ENCODE measurements at places on chromosomes 3 and 15.

DNA sequence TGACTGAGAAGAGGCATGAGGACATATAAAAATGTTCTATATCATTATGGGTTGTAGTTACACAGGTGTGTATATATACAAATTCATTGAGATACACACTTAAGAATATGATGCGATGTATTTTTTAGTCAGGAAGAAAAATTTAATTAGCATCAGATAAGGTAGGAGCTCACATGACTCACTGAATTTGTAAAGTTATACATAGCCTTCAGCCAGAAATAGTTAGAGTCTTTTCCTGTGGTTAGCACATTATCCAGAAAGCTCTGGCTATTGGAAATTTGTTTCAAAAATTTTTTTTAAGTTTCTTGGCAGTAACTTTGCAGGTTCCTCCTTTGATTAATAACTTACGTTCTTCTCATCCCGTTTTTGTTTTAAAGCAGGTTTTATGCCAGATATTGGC, 88.6 kb downstream of the STT3B start:
- DNase-seq = no peak

GRCh38 chr3:26090589-26090988, 300.7 kb downstream of the OXSM start:
- no peak for DNase-seq

DNA sequence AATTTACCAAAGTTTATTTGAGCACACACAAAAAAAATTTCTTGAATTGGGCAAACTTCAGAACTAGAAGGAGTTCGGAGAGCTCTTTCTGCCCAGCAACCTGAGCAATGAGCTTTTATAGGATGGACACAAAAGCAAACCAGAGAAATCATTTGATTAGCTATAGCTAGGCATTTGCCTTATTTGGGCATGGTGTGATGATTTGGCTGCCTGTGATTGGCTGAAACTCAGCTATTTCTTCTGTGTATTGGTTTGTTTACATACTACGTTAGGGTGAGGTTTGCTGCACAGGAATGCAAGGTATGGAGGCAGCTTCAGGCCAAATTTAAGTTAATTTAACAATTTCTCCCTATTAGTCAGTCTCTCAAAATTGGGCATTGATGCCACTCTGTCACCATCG, 65.1 kb downstream of the NEK11 start:
- DNase-seq = no peak

- no peak for DNase-seq
Measured at GRCh38 chr15:94269954-94270353, 38.6 kb downstream of the MCTP2 start.

- no peak for DNase-seq
Measured at GRCh38 chr3:82715091-82715856, 953.8 kb upstream of the GBE1 start.

GRCh38 chr15:64780600-64781156, 5.3 kb upstream of the RBPMS2 start:
- no peak for DNase-seq

- no peak for DNase-seq
Measured at GRCh38 chr15:46300716-46301115, 665.9 kb downstream of the SQOR start.

DNA sequence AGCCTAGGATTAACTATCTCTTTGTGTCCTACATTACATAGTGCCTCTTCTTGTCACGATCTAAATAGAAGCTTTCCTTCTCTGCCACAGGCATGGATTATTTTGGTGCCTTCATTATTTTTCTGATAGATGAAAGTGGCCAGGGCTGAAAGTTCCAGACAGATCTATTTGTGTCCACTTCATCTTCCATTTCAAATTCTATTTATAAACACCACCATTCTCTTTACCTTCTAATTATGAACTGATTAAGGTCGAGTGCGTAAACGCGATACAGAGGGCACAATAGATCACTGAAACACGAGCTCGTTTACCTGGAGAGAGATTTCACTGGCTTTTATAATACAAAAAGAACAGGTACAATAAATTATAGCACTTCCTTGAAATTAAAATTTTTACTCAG, 105.0 kb downstream of the EDEM1 start:
- no peak for DNase-seq

- no peak for DNase-seq
Measured at GRCh38 chr3:139941580-139941979, 6.6 kb downstream of the CLSTN2 start.

DNA sequence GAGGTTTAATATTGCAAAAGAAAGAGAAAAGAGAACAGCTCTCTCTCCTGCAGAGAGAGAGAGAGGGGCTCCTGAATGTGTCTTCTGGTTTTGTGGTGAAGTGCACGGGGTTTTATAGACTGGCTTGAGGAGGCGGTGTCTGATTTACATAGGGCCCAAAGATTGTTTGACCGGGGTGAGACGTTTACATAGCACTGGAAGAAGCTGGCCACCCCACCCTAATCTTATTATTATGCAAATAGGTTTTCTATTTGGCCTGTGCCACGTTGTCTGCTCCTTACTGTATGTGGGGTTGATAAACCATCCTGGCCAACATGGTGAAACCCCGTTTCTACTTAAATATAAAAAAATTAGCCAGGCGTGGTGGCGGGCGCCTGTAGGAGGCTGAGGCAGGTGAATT, 268.6 kb downstream of the SV2B start:
- no peak for DNase-seq

- DNase-seq = no peak
Measured at GRCh38 chr15:67080118-67080899, 14.9 kb downstream of the SMAD3 start.

DNA sequence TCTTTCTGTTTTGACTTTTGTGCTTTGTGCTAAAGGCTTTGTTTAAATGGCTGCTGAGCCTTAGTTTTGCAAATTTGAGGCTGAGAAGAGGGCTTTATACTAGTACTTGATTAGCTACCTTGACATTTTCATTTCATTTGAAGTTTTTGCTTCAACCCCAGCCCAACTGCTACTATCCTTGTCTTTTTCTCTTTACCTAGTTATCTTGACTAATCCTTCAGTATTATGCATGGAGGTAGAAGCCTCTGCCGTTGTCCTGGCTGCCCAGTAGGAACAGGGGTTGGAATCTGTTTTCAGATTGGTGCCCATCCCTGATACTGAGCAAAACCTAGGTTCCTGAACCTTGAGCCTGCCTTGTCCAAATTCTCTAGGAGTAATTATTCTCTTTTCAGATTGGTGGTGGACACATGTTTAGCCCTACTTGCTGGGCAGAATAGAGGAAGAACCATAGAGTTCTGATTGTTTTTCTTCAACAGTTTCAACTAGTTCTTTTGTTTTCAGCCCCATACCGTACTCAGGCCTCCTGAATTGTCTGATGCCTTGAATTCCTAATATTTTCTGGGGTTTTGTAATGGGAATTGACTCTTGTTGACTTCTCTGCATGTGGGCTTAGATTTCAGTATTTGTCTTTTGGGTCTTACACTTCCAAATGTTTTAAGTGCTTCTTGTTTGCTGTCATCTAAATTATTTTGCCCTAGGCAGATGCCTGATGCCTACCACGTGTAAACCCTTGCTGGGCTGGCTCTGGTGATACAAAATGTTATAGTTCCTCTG, 143.2 kb downstream of the DOCK3 start:
- DNase-seq = no peak

GRCh38 chr3:84724877-84725276, 233.9 kb upstream of the CADM2 start:
- no peak for DNase-seq

DNA sequence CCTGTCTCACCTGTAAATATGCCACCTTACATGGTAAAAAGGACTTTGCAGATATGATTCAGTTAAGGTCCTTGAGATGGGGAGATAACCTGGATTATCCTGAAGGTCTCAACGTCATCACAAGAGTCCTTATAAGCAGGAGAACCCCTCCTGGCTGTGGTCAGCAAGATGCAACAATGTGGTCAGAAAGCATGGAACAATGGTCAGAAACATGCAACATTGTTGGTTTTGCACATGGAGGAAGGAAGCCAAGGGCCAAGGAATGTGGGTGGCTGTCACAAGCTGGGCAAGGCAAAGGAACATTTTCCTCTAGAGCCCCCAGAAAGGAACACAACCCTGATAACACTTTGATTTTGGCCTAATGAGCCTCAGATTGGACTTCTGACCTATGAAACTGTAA, 9.4 kb upstream of the SUMF1 start:
- DNase-seq = no peak

DNA sequence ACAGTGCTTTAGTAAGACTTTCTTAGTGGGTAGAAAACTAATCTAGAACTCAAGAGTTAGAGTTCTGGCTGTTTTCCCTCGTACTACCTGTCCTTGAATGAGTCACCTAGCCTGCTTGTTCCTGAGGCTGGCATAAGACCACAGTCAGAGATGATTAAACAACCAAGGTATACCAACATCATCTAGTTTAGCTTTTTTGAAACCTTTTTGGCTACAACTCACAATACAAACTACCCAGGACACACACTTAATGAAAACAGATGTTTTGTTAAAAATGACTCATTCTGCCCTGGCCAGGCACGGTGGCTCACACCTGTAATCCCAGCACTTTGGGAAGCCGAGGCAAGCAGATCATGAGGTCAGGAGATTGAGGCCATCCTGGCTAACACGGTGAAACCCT, 4.6 kb downstream of the MCCC1 start:
- DNase-seq = no peak

DNA sequence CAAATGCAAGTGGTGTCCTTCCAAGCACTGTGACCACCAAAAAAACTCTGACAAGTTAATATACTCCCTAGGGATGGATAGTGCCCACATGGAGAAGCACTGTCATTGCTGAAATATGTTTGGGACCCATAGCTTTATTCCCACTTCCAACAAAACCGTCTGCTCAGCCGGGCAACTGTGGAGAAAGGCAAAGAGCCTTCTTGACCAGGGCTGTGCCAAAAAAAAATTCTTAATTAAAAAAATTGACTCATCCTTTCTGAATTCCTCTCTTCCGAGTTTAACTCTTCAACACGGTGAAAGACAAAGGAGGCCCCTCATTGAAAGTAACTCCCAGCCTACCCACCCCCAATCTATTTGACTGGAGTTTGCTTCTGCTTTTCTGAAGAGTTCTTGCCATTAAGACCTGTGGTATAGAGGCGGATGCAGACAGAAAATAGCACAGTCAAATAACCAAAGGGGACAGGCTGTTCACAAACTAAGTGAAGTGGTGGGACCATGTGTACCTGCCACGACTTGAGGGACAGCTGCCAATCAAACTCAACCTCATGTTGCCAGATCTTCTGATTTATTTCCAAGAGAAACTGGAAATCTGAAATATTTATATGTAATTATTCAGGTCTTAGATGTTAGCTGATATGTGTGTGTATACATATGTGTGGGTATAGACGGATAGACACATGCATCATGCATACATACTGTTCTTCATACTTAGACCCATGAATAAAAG, 135.4 kb upstream of the PFN2 start:
- DNase-seq = no peak

DNA sequence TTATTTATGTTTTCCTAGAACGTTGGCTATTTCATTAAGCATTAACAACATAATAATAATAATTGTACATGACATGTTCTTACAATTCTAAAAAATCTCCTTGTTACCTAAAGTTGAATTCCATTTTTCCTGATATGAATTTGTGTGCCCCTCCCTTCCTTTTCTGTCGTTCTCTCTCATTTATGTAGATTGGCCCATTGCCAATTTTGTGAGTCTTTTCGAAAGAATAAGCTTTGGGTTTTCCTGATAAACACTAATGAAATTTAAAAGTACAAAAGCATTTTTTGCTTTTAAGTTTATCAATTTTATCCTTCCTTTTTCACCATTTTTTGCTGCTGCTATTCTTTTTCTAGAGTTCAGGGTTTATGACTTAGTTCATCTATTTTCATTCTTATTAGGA, 44.9 kb downstream of the PRR23E start:
- no peak for DNase-seq

DNA sequence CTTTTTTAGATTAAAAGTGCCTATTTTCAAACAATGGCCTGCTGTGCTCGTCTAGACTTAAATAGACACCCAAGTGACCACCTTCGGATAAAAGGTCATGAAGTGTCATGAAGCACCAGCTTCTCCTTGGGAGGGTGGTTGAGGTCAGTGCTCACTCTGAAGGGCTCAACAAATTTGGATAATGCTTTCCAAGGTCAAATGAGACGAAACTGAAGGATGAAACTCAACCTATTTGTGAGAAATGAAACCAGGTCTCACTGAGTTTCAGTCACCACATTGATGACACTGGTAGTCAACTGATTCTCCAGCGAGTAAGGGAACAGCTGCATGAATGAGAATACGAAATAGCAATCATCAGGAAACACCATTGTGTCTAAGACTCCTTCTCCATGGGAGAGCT, 852.6 kb downstream of the NTRK3 start:
- DNase-seq = no peak

GRCh38 chr3:124131580-124131979, 139.7 kb upstream of the ROPN1 start:
- DNase-seq = peak; percentile 20

- DNase-seq = no peak
Measured at GRCh38 chr3:53989451-53989850, 97.8 kb upstream of the SELENOK start.

DNA sequence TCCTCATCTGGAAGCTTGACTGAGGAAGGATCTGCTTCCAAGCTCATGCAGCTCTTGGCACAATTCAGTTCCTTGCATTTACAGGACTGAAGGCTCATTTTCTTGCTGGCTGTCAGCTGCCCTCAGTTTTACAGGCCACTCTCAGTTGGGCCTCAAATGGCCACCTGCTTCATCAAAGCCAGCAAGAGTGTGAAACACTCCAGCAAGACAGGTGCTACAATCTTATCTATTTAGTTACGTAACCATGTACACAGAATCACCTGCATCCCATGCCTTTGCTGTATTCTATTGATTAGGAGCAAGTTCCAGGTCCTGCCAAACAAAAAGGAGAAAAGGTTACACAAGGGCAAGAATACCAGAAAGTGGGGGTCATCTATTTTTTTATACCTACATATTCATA, 40.8 kb downstream of the RHCG start:
- no peak for DNase-seq

GRCh38 chr3:155995525-155996370, 124.6 kb upstream of the KCNAB1 start:
- DNase-seq = peak; percentile 77

GRCh38 chr3:182570946-182571594, 222.2 kb upstream of the ATP11B start:
- no peak for DNase-seq

- DNase-seq = peak; percentile 13
Measured at GRCh38 chr15:40937762-40938535, 8.8 kb downstream of the DLL4 start.

GRCh38 chr3:186540221-186540834, 3.9 kb downstream of the CRYGS start:
- DNase-seq = peak; percentile 66

DNA sequence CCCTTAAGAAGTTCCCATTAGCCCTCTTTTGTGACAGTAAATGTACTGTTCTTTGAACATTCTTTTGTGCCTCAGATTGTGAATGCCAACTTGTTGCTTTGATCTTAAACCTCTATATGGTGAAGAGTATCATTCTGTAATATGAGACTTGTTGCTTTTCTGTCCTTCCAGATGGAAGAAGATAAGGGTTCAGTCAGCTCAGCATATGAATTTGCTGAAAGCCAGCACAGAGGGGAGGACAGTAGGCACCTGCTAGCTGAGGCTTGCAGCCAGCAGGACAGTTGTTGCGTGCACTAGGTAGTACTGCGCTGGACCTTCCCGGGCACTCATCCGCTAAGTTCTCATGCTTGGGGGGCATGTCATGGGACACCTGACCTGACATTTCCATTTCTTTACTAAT, 74.7 kb downstream of the DCUN1D1 start:
- no peak for DNase-seq

Data from NCI-H1694 treated with DMSO at 0.1 percent for 48 hours (cell line).